Uterus (tissue), 4 donors: ENCODE measurements at places on chromosomes 7 and 10.

GRCh38 chr7:46619723-46620310, 698.7 kb upstream of the IGFBP3 start:
- no peak for DNase-seq

- DNase-seq = no peak
These were observed 67.9 kb downstream of the PTPRN2 start for GRCh38 chr7:158519633-158520174.

DNA sequence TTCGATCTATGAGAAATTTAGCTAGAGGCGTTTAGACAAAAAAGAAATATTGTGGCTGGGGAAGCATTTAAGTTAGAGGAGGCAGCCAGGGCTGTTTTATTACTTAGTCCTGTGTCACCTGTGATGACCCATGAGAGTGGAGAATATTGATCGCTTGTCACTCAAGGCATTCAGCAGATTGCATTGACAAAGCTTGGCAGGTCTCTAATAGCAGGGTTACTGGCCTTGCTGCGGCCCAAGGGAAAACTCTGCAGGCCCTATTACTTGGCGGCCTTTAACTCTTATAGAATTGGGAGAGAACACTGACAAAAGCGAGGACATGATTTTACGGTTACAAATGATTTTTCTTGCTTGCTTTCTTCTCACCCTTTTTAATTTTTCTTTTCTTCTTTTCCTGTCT, 473.5 kb downstream of the AUTS2 start:
- no peak for DNase-seq

DNA sequence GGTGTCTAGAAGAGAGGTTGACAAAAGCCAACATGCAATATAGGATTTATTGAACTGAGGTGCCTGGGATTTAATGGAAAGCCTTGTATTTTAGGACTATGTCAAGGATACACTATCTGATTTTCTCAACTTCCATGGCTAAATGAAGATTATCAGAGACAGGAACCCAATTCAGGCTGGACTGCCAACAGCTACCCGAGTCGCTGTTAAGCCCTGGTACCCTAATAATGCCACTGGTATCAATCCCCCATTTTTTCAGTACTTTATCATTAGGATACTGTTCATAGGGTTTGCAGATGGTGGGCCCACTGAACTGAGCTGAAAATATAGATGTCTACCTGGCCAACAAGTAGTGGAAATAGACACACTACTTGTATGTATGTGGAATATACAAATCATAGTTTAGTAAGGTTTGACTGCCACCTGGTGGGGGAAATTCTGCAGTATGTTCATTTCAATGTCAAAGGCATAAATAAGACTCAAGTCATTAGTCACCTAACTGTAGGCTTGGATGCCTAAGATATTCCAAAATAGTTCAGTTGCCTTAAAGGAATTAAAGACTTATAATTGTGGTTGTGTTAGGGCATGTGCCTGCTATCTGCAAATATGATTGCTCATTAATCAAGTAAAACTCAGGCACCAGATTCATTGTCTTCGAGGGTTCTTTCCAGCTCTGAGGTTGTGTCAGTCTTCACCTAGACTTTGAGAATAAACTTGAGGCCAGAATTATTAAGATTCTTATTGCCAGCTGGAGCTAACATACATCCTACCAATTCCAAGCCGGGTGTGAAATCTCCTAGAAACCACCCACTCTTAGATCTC, 34.1 kb upstream of the NOBOX start:
- DNase-seq = peak; percentile 17

DNA sequence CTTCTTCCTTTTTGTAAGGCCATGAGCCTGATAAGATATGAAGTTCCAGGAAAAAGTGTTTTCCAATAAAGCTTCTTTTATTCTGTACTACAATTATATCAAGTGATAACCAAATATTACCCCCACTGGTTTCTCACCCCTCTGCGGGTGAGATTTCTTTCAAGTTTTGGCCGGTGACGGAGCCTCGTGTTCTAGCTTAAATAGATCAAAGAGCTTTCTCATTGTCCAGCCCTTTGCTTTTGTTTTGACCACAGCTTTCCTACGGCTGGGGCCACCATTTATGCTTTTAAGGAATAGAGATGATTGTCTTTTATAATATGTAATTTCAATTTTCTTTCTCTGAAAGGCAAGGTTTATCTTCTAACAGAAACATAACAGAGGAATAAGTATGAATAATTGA, 196.7 kb upstream of the MTPN start:
- DNase-seq = no peak

DNA sequence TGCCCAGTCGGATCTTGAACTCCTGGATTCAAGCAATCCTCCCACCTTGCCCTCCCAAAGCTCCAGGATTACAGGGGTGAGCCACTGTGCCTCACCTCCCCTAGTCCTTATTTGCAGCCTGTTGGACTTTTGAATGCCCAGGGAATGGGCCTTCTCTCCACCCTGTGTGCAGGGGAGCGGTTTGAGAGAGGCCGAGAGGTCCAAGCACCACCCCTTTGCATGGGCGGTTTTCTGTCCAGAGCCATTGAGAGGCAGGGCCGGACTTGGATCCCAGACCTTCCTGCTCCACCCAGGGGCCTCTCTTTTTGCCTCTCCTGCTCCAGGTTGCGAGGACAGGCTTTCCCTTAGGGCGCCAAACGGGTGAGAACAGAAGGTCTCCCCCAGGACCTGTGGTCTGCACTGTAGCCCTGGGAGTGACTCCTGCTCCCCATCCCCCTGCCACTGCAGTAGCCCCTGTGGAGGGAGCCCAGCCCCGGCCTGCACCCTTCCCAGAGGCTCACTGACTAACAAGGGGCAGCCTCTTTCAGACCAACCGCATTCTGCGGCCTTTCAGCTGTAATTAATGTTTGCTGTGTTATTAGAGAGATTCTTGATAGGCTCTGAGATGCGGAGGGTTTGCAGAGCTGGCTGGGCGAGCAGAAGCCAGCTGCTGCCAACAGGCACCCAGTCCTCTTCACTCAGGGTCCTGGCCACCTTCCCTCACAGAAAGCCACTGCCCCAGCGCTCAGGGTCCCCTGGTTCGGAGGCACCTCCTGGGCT, 57.9 kb downstream of the ELFN1 start:
- no peak for DNase-seq

GRCh38 chr7:7848246-7848645, 120.3 kb upstream of the GLCCI1 start:
- DNase-seq = no peak

GRCh38 chr7:75660566-75661215, 78.0 kb downstream of the HIP1 start:
- DNase-seq = no peak

- no peak for DNase-seq
These were observed 196.2 kb downstream of the BAMBI start for GRCh38 chr10:28873540-28873939.

DNA sequence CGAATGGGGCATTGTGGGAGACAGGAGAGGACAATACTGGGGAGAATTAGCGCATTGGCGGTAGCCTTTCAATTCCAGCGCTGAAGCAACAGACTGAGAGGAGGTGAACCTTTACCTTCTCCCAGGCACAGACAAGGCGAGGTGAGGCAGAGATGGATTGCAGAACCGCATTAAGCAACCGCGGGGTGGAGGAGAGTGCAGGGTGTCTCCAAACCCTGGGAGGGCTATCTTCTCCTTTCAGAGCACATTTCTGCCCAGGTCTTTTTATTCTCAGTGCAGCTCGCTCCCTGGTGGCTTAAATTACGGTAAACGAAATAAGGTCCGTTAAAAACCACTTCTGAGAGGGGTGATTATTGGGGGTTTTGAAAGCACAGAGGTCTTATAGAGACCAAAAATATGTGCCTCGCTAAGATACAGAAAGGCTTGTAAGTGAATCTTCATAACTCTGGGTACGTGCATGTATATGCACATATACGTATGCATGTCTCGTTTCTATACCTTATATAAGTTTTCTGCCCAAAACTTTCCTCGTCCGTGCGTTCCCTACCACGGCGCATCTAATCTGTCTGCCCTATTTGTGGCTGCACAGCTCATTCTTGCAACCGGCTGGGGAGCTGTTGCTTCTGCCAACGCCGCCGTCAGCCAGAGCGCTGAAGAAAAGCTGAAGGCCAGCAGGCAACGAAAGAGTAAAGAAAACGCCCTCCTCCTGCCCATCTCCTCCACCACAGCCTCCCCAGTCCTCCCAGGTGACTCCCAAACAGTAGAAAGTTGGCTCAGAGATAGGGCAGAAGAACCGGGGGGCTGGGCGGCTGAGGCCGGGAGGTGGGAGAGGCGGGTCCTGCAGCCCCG, 895 bp upstream of the ZNF804B start:
- DNase-seq = no peak

DNA sequence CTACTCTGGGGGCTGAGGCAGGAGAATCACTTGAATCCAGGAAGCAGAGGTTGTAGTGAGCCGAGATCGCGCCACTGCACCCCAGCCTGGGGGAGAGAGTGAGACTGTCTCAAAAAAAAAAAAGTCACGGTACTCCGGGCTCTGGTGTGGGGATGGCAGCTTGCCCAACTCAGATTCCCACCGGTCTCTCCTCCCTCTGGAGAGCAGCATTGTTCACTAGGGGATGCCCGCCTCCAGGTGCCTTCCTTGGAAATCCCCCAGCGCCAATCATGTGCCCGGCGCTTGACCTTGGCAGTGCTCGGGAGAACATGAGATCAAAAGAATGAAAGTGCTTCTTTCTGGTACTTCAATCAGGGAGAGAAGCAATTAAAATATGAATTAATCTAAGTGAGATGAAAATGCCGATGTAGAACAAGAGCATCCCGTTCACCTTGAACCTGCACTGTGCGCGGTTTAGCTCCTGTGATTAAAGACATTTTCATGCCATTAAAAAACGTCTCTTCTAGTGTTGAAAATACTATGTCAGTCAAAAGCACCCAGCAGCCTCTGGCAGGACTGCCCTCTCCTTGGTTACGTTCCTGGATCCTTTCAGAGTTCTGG, 1127.3 kb upstream of the AUTS2 start:
- DNase-seq = no peak

- DNase-seq = no peak
These were observed 264.6 kb downstream of the DGKB start for GRCh38 chr7:14637968-14638367.

DNA sequence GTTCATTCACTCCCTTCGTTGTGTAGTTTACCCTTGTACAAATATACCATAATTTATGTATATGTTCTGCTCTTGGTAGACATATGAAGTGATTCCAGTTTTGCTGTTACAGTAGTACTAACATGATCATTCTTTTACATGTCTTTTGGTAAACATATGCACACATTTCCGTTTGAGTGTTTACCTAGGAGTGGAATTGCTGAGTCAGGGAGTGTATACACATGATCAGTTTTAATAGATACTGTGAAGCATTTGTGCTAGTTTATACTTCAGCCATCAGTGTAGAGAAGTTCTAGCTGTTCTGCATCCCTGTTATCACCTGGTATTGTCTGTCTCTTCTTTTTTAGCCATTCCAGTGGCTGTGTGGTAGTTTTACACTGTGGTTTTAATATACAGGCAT, 34.5 kb upstream of the CYP26C1 start:
- no peak for DNase-seq

DNA sequence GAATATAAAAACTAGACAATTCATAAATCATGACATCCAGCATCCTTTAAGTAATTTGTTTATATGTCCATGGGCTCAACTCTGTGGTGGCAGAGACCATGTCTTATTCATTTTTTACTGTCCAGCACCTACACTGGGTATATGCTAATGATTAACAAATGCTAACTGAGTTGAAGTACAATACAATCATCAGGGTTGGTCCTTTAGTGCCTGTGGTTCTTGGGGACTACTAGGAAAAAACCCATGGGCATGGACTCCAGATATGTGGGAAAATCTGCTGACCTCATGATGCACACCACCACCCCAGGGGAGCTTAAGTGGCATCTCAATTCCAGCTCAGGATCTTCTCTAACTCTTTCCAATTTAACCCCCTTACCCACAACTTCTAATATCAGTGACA, 85.3 kb upstream of the YAE1 start:
- DNase-seq = no peak

GRCh38 chr10:16583382-16583781, 61.7 kb upstream of the C1QL3 start:
- DNase-seq = no peak

GRCh38 chr7:22027475-22027874, 81.8 kb upstream of the CDCA7L start:
- DNase-seq = no peak

DNA sequence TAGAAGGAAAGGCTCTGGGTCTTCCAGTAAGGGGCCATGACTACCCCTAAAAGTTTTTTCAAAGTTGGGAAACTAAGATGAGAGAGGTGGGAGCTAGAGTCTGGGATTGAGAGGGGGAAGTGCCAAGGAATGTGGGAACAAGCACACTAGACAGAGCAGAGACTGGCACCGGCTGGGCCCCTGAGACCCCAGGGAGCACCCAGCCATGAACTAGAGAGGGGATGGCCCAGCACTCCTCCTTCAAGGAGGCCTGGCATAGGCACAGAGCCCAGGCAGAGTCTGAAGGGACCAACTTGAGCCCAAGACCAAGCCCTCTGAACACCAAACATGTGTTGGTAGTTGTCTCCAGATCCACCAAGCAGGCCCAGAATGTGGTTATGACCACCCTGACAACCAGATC, 119.0 kb downstream of the GRID1 start:
- DNase-seq = no peak

- no peak for DNase-seq
These were observed 20.0 kb downstream of the CUBN start for GRCh38 chr10:17109475-17110207.

DNA sequence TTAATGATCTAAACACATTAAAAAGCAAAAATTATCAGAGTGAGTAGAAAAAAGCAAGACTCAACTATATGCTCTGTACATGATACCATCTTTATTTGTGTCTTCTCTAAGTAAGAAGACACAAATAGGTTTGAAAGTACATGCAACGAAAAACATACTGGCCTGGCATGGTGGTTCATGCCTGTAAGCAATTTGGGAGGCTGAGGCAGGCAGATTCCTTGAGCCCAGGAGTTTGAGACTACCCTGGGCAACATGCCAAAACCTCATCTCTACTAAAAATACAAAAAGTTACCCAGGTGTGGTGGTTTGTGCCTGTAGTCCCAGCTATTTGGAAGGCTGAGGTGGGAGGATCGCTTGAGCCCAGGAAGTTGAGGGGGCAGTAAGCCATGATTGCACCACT, 78.1 kb upstream of the TOMM7 start:
- no peak for DNase-seq

DNA sequence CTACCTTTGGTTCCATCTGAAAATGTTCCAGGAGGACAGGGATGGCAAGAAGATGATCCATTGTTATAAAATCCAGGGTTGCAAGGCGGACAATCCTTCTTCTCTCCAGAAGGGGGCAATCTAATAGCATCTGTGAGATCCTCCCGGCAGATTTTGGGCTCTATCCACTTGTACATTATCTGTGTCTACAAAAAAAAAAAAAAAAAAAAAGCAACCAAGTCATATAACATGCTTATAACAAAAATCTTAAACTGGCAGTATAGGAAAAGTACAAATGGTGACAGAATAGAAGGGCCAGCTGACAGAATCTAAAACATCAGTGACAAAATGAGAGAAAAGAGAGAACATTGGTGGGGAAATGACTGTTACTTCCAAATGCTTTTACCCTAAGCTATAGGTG, 132.7 kb downstream of the ELAPOR2 start:
- DNase-seq = no peak

- DNase-seq = peak; percentile 63
These were observed 26.1 kb downstream of the IL15RA start for GRCh38 chr10:5951167-5951711.
